ENCODE measurements at places on chromosomes 7 and 10.

DNA sequence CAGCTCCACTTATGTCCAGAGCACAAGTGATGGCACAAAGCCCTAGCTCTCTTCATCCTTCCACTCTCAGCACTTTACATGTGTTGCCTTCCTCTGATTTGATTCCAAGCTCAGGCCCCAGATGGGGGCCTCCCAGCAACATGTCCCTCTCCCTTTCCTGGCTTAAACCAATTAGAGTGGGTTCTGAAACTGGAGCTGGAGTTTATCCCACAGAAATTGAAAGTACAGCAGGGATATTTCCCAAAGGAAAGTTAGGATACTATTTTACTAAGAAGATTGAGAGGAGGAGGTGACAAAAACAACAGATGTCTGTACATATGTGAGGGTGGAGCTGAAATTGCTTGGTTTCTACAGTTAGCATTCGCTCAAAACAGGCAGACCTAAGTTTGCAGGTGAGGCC, 724.6 kb downstream of the AUTS2 start:
- no peak for DNase-seq

- DNase-seq, result no peak
These were observed 251.4 kb downstream of the MAD1L1 start for GRCh38 chr7:1981201-1981877.

DNA sequence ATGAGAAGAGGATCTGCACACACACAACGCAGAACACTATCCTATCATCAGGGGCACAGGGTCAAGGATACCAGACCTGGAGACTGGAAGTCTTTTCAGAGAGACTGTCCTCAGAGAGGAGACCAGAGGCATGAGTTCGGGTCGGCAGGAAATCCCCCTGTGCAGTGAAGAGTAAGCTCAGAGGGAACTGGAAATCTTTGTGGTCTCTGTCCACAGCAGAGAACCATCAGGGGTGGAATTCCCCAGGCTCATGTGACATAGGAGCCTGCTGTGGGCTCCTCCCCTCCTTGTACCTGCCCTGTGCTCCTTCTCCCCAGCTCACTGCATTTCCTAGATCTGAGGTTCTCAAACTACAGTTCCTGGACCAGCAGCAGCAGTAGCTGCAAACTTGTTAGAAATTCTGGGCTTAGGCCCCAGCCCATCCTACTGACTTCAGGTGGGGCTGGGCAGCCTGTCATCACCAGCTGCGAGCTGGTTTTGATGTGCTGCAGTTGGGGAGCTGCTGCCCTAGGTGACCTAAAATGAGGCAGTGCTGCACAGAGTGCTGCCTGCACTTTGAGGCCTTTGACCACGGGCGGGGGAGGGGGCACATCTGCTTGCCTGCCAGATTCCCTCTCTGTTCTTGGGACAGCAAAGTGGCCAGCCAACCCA, 2.4 kb downstream of the ZMIZ2 start:
- DNase-seq, result no peak

DNA sequence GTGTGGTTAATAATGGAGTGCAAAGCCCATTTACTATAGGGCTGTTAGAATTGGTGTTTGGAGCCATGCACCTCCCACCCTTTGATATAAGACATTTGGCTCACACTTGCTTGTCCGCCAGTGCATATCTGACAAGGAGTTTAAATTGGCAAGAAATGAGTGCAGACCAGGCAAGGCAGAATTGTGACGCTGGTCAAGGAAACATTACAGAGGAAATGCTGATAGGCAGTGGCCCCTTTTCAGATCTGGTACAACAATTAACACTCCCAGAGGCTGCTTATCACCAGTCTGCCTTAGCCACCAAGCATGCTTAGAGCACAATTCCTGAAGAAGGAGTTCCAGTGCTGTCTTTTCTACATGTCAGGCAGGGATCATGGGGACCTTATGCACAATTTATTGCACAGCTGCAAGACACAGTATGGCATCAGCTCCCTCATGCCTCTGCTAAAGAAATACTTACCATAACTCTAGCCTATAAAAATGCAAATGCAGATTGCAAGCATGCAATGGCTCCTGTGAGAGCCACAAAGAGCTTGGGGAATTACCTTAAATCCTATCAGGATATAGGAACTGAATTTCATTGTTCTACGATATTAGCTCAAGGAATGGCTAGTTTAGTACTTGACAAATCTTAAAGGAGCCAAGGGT, 35.2 kb downstream of the OR13A1 start:
- DNase-seq, result no peak

DNA sequence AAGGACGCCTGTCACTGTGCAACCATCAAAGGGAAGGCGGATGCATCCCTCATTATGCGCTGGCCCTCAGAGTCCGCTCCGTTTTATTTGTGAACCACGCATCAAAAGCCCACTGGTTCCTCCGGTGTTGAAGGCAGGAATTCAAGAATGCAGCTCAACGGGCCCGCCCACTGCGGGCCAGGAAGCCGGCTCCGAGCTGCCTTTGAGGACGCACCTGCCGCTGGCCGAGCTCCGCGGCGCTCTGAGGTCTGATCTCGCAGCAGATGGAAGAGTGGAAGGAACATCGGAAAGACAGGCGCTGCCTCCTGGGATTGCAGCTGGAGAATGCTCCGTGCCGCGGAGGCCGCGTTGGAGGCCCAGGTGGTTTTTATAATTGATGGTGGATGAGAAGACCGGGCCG, 56.9 kb upstream of the ADGRA1 start:
- DNase-seq, result no peak

DNA sequence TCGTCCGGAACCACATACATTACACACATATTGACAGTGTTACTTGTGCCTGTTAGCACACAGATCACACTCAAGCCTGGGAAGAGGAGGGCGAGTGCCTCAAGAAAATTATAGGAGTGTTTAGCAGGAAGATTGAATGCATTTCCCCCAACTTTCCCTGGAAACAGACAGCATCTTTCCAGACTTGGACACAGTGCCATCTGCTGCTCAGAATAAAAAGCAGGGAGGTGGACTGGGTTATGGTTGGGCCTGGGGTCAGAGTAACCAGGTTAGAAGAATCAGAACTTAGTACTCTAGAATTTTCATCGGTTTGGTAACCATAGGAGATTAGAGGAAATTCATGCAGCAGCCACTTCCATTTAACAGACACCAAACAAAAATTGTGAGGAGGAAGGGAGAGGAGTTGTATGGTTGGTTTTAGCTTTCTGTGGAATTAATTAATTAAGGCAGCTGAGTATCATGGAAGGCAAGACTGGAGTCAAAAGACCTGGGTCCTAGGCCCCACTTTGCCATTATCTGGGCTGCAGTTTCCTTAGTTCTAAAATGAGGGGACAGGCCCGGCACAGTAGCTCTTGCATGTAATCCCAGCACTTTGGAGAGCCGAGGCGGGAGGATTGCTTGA, 43.4 kb upstream of the OPTN start:
- DNase-seq, result peak; percentile 41

DNA sequence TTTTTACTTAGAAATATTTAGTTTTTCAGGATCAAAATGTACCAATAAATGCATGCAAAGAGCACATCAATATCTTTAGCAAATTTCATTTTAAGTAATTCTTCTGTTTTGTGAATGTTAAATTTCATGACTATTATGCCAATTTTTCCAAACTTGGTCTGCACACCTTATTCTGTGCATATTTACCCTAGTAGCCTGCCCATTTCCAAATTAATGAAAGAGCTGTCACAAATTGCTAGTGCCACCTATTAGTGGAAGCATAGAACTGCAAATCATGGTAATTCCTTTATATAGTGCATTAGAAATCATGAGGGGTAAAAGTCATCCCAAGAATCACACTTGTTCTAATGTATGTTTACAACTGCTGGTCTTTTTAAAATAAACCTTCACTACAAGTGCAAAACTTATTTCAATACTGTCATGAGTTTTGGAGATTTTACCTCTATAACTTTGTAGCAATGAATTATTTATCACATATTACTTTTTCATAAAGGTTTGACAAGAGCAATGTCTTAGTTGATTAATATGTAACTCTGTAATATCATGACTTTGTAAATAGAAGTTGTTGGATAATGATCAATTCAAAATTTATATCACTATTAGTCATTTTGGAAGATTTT, 5.7 kb downstream of the SEMA3A start:
- peak; percentile 67 for DNase-seq

GRCh38 chr7:110676785-110677184, 414.1 kb upstream of the LRRN3 start:
- DNase-seq, result no peak

DNA sequence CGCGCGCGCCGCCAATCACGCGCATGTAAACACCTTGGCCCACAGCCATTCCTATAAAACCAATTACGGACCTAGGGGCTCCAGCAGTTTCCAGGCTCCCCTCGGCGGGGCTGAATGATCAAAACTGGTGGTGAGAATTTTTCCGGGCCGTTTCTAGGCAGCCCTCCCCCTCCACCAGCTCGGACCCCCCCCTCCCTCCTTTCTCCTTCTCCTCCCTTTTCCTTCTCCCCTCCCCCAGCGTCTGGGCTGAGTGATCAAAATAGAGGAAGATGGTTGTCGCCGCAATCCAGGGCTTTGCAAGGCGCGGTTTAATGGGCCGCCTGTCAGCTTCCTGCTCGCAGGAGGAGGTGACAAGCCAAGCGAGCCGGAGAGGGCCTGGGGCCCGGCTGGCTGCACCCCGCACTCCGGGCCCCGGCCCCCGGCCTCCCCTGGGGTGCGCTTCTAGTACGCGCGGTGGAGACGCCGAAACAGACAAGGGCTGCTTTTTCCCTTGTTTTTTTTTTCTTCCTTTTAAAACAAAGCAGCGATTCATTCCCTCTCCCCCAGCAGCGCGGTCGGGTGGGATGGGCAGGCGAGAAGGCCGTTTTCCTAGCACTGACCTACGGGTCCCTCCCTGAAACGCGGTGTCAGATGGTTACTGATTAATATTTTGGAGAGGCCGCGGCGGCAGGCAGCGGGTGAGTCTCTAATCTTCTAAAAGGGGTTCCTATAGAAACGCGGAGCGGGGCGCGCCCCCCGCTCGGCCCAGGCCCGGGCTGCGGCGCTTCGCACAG, 528 bp upstream of the TNRC18 start:
- peak; percentile 99 for DNase-seq

- DNase-seq, result no peak
These were observed 44.5 kb upstream of the PFKFB3 start for GRCh38 chr10:6158276-6158675.

- DNase-seq, result no peak
These were observed 76.0 kb upstream of the RET start for GRCh38 chr10:43000651-43001426.

DNA sequence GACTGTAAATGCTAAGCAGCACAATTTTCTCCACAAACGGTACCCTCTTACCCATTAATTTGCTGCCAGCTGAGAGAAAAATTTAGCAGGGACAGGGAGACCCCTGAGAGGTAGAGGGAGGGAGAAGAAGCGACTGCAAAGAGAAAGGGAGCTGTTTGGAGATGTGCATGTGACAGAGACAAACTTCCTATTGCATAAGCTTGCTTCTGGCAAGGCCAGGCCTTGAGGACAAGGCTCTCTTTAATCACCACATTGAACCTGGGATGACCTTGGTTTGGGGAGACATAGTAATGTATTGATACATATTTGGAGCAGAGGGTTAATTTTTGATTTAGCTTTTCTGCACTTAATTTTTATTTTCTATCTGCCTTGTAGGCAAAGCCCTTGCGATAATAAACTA, 31.1 kb upstream of the HIBADH start:
- no peak for DNase-seq

GRCh38 chr7:39349452-39350123, 216.6 kb upstream of the YAE1 start:
- DNase-seq, result no peak

GRCh38 chr10:20457649-20458048, 439.5 kb downstream of the NEBL start:
- DNase-seq, result no peak

- DNase-seq, result no peak
These were observed 359.5 kb upstream of the MKI67 start for GRCh38 chr10:128485701-128486235.

- no peak for DNase-seq
These were observed 1.5 kb upstream of the LRRC27 start for GRCh38 chr10:132330486-132330833.

All from dermis blood vessel endothelial cell (primary cell).